Activated CD4-positive, alpha-beta memory T cell treated with anti-CD3 and anti-CD28 coated beads, Interleukin-2, amount 10 ng/mL, durations not matched to agents 7 days and 5 days (primary cell): ENCODE measurements at places on chromosomes 3 and 15.

DNA sequence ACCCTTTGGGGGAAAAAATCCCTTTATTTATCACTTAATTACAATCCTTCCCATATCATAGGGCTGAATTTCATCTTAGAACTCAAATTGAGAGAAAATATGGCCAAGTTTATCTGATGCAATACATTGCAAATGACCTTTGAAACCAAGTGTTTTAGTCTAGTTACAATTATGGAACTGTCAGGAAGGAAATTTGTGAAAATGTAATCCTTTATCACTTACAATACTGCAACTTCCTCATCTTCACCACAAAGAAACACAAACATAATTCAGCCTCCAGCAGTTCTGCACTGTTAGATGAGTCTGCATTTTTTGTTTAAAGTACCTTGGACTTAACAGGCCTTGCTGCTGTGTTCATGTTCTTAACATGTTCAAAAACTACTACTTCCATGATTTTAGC is 4.6 kb downstream of the CCPG1 start:
- DNase-seq = no peak

- no peak for DNase-seq
These were observed 36.9 kb upstream of the TRIM59 start for GRCh38 chr3:160486459-160486869.

GRCh38 chr3:32383136-32383711 is 8.4 kb upstream of the CMTM7 start:
- no peak for DNase-seq

DNA sequence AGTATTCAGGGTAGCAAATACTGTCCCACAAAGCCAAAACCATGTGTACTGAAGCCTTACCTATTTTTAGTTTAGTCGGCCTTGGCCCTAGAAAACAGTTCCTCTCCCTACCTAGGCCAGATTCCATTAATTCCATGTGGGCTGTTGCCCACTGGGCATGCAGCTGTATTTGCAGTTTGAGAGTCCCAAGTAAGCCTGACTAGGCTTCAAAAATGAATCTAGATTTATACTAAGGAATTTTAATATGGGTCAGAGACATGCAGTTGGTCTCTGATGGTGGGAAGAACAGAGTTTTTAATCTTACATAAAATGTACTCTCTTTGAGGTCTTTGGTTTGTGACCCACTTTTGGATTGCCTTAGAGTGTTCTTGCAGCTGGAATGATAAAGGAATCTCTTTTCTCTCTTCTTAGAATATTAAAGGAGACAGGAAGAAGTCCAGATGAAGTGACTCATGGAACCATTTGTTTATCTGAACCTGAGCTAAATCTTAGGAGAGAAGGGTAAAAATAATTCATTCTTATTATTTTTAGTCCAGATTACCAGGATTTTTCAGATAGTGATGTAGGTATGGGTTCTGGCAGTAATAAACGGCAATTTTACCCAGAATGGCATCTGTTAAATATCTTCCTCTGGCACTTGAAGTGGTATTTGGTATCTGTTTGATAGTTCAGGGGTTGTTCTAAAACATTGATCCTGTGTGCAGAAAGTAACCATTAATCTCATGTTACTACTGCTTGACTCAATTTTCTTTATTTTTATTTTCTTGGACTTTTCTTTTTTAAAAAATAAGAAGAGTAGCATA is 33.8 kb downstream of the GLCE start:
- no peak for DNase-seq

DNA sequence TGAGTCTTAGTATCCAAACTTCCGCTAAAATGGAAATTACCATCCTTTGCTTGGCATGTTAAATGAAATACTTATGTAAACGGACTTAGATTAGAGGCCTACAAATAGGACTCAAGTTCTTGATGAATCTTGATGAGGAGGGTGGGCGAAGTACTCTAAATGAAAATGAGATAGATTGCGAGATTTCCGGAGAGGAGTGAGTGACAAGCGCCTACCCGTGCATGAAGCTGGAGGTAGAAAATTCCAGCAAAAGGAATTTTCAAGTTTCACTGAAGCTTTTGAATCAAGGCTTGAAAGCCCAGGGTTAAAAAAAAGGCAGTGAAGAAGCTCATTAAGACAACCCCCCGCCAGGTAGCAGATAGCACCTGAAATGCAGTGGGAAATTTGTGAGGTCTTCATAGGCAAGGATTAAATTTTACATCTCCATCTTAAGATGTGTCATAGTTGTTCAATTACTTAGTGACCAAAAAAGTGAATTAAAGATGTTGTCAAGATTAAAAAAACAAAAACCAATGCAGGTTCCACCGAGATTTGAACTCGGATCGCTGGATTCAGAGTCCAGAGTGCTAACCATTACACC is 655 bp upstream of the RAB11A start:
- no peak for DNase-seq

GRCh38 chr15:66858423-66859207 is 156.6 kb downstream of the SMAD6 start:
- no peak for DNase-seq
